Sigmoid colon (tissue), 7 donors: ENCODE measurements at places on chromosomes 11 and 22. TPM values are rescaled to one million over a fixed set of nuclear protein-coding genes. Genes with fewer than 3 reads are reported as not detected.

- DNase-seq, result no peak
Observed at GRCh38 chr22:19330865-19331418, 39.4 kb upstream of the CLTCL1 start.

- no peak for DNase-seq
Observed at GRCh38 chr11:130180491-130180890, 20.9 kb downstream of the ST14 start.

- no peak for DNase-seq
Observed at GRCh38 chr11:101516546-101516945, 67.3 kb downstream of the TRPC6 start.

DNA sequence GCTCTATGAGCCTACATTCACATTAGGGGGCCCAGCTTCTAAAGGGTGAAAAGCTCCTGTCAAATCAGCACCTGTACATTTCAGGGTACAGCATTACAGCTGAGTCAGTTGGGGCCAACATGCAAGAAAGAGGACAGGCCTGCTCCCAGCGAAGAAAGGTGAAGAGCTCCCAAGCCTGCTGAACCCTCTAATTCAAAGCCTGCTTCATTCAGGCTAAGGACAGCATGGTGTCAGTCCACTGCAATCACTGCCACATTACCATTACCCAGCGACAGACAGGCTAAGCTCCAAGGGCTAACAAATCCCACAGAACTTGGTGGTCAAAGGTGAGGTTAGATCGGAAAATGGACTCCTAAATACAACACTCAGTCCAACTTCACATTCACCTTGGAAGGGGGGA, 65.4 kb upstream of the CHRM4 start:
- no peak for DNase-seq

DNA sequence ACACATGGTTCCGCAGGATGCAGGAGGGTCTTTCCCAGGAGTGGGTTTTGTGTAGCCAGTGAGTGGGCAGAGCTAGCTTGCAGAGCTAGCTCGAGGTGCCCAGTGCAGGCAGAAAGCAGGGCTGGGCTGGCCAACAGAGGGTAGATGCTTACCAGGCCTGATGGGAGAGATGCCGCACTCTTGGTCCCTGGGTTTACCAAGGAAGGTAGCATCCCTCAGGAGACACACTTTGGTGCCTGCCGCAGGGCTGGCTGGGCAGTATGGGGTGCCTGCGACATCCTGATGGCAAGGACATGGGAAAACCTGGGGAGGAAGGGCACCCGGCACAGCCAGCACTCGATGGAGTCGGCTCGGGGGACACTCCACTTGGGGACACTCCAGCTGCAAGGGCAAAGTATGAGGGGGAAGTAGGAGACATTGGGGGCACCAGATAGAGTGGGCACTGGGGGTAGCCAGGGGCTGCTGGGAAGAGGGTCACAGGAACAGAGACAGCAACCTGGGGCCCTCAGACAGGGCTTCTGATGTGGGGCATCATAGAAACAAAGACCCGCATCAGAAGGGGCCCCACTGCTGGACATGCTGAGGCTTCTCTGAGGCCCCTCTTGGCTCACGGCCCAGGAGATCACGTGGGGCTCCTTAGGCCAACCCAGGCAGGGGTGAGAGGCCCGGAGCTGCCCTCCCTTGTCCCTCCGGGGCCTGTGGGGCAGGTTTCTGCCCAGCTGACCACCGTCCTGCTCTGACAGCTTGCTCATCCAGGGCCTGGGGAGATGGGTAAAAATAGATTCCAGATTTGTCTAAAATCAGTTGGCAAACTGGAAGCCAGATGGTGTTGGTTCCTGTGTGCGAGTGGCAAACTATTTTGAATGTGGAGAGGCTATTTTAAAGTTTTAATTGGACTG, 89.8 kb downstream of the MORC2 start:
- DNase-seq, result no peak

DNA sequence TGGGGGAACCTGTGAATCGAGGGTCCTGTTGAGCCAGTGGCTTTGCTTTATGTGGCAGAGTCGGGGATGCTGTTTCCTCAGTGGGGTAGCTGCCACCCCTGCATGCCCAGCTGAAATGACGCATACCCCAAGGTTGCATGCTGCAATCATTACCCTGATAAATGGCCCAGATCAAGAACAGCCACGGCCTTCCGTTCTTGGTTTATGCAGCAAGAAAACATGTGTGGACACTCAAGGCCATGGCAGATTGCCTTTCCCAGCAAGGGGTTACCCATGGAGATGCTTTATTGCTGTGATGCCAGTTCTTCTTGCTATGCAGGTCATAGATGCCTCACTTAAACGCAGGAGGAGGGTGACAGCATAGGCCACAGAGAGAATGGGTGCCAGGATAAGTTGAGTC, 14.3 kb upstream of the SREBF2 start:
- DNase-seq, result no peak

- no peak for DNase-seq
Observed at GRCh38 chr11:112223121-112223520, 3.1 kb upstream of the PTS start.

DNA sequence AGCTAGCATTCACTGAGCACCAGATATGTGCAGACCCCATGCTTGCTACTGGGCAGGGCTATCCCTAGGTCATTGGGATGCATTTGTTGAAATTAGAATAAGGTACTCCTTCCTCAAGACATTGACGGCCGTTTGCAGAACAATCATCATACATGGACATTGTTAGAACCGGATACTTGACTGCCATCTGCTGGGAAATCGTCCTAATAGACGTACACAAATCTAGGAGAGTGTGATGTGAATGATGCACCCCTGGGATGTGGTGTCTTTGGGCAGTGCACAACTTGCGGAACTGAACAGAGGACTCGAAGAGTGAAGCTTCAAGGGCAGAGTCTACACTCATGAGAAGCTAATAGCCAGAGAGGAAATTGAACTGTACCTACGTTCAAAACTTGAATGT, 35.9 kb downstream of the MYO18B start:
- DNase-seq, result no peak

GRCh38 chr11:68011051-68011943, 1.2 kb downstream of the ALDH3B1 start:
- no peak for DNase-seq

- no peak for DNase-seq
Observed at GRCh38 chr22:48640890-48641841, 1186.5 kb downstream of the BRD1 start.

- peak; percentile 88 for DNase-seq
Observed at GRCh38 chr22:30606455-30607299, at the start of gene TCN2. Gene TCN2 (plus strand): TSS chr22:30607174. CDS start chr22:30607332, 158 bp downstream.

DNA sequence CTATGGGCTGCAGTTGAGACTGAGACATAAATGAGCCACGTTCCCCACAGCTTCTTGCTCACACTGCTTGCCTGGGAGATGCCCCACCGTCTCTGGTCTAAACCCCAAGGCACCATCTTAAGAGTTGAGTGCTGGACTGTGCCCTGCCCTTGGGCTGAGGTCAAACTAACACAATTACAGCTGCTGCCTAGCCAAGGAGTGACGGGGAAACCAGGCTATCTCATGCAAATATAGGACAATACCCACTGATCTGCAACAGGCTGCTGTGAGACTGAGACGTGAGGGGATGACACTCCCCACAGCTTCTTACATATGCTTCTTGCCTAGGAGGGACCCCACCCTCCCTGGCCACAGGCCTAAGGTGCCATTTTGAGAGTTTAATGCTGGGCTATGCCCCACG, 7.8 kb upstream of the MS4A8 start:
- DNase-seq, result no peak

GRCh38 chr11:124760205-124760652, 1.9 kb downstream of the ESAM start:
- DNase-seq, result no peak

- no peak for DNase-seq
Observed at GRCh38 chr11:78768345-78768744, 193.7 kb upstream of the NARS2 start.

DNA sequence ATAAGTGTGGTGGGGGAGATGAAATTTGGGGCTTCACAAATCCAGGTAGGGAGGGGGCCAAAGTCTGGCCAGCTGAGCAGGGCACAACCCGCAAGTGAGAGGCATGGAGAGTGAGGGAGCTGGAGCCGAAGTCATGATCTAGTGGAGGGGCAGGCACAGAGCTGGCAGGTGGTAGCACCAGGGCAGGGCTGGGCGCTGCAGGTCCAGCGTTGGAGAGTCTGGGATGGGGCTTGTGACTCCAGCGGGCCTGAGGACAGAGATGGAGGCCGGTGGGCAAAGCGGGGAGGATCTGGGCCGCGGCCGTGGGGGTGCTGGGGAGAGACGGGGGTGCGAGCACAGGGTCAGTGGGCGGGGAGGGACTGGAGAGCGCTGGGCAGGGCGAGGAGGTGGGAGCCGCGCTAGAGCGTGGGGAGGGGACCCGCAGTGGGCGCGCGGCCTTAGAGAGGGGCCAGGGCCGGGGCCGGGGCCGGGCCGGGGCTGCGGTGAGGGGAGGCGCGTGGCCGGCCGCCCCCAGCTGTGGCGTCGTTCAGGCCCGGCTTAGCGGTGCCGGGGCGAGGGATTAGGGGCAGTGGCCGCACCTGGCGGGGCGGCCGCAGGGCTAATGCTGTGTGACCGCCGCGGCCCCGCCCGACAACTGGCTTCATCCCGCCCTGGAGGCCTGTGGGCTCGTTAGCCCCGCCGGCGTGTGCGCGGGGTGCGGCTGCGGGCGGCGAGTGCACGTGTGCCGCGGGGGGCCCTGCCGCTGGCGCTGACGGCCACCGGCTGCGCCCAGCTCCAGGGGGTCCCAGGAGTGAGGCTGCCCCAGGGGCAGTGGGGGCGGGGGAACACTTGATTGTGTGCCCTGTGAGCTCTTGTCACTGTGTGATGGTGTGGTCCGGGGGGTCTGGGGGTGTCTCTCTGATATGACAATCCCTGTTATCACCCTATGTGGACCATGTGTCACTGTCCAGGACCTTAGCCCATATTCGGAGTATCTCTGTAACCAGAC, 23.6 kb upstream of the MYOD1 start:
- DNase-seq, result no peak

The SLC22A6 gene
- total RNA-seq, result not detected

The ACCSL gene
- not detected for total RNA-seq

The MMP8 gene
- not detected for total RNA-seq

The RFPL3 gene
- not detected for total RNA-seq

The OR56A1 gene
- total RNA-seq, result not detected

The P2RX3 gene
- not detected for total RNA-seq

The CDKN1C gene
- 43.5 TPM for total RNA-seq
